ENCODE measurements at places on chromosomes 16 and 17.

GRCh38 chr16:84610376-84610775 lies 7.5 kb downstream of the COTL1 start:
- no peak for DNase-seq

DNA sequence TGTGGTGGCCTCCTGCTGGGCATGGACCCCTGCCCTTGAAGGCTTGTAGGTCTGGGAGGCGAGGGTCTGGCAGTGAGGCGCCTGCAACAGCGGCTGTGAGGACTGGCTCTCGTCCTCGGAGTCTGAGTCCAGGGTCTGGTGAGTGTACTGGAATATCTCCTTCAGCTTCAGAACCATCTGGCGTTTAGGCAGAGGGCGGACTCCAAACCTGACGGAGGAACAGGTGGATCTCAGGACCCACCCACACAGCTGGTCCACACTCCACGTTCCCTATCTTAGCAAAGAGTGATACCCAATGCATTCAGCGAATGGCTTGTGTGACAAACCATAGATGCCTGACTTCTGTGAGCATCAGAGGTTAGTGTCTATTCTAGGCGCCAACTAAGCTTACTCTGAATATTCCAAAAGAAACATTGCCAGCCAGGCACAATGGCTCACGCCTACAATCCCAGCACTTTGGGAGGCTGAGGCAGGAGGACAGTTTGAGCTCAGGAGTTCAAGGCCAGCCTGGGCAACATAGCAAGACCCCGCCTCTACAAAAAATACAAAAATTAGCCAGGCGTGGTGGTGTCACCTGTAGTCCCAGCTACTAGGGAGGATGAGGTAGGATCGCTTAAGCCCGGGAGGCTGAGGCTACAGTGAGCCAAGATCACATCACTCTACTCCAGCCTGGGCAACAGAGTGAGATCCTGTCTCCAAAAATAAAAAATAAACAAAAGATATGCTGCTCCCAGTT lies 6.3 kb upstream of the NLRC3 start:
- no peak for DNase-seq

- DNase-seq: no peak
Measured at GRCh38 chr17:73720187-73720834, 76.1 kb upstream of the SDK2 start.

DNA sequence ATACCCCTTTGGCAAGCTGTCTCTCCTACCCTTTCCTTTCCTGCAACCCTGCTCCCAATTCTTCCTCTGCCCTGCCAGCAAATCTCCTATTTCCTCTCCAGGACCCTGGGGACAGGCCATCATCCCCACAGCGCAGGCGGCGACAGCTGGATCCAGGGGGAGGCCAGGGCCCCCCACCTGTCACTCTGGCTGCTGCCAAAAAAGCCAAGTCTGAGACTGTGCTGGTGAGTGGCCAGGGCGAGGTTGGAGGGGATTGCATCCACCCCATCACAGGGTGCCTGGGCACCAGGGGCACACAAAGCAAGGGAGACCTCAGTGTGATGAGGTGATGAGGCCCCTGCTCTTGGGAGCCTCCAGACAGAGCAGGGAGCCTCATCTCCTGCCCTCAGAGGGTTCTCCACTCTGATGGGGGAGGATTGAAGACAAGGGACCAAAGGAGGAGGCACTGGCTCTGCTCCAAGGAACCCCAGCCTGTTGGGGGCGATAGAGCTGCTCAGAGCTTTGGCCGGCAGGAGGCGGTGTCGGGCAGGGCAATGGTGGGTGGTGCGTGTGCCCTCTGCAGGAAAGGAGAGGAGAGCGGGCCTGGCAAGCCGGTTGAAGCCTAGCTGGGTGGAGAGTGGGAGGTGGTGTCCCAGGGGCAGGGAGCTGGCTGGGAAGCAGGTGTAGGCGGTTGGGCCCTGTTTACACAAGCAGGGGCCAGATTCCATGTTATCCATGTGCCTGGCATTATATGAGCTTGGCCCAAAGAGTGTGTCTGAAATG lies 15.6 kb upstream of the PDK2 start:
- DNase-seq: no peak

GRCh38 chr16:58768145-58768544 lies 34.0 kb upstream of the GOT2 start:
- DNase-seq: no peak

GRCh38 chr17:46198233-46198632 lies 5.0 kb upstream of the KANSL1 start:
- DNase-seq: no peak

DNA sequence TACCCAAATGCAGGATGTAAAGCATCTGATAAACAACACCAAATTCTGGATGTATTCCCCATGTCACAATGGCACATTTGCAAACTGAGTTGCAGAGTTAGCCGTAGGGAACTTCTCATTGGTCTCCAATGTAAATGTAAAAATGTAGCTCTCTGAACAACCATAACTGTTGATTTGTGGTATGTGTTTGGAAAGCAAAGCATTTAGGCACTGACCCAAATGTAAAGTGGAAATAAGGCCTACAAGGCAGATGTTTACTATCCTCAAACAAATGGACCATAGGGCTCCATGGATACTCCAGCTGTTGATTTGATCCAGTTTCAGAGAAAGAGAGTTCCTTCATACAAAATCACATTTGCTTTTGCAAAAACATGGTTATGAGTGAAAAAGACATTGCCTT lies 223.0 kb upstream of the ELAC2 start:
- DNase-seq: no peak

- no peak for DNase-seq
Measured at GRCh38 chr16:85536073-85536410, 77.1 kb upstream of the GSE1 start.

- DNase-seq: peak; percentile 74
Measured at GRCh38 chr17:40340880-40341807, 23.4 kb downstream of the GJD3 start.

DNA sequence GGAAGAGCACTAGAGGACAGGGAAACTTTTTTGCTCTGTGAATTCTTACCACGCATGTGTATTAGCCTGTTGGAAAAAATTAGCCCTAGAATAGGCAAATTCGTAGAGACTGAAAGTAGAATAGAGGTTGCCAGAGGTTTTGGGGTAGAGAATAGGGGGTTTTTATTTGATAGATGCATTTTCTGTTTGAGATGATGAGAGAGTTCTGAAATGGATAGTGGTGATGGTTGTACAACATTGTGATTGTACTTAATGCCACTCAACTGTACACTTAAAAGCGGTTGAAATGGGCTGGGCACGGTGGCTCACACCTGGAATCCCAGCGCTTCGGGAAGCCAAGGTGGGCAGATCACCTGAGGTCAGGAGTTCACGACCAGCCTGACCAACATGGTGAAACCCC lies 8.0 kb upstream of the DOC2B start:
- DNase-seq: no peak

GRCh38 chr17:82665217-82665616 lies 17.0 kb upstream of the WDR45B start:
- no peak for DNase-seq

GRCh38 chr17:81348097-81349055 lies 46.9 kb upstream of the BAHCC1 start:
- DNase-seq: no peak

DNA sequence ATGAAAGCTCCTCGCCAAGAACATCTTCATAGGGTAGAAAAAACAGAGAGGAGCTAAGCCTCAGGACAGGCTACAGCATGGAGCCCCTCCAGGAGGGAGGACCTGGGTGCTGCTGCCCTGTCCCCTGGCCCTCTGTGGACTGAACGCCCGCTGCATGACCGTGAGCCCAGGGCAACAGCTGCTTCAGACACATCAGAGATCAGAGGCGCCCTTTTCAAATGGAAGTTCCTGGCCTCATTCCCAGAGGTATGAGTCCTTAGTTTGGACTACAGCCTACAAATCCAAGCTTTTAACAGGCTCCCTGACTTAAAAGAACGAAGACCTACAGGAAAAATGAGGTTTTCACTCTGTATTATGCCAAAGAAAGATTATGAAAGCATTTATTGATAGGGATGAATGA lies 48.5 kb downstream of the ZNF18 start:
- DNase-seq: no peak

DNA sequence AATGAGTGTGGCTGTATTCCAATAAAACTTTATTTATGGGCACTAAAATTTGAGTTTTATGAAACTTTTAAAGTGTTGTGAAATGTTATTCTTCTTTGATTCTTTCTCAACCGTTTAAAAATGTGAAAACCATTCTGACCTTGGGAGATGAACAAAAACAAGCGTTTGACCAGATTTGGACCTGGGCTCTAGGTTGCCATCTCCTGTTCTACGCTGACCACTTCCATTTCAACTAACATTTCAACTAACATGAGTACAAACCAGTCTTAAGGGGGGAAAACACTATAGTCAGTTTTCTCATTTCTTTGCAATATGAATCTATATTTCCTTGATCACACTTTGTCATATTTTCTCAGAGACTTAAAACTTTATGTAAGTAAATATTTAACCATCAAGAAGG lies 118.4 kb upstream of the IRX5 start:
- DNase-seq: no peak
